ENCODE measurements at places on chromosomes 4 and X. TPM values are rescaled to one million over a fixed set of nuclear protein-coding genes. Genes with fewer than 3 reads are reported as not detected.

The DTHD1 gene
- not detected for total RNA-seq

The LIAS gene
- total RNA-seq: 10.6 TPM

The CT47C1 gene
- not detected for total RNA-seq

The CCDC160 gene
- 0.14 TPM for total RNA-seq

The COX7B2 gene
- not detected for total RNA-seq

The PKD2 gene
- 16.7 TPM for total RNA-seq

The NXF2B gene
- not detected for total RNA-seq

The HPGDS gene
- total RNA-seq: not detected

The PSAPL1 gene
- total RNA-seq: 0.10 TPM

The CNKSR2 gene
- 3.7 TPM for total RNA-seq

The PPBP gene
- not detected for total RNA-seq

The CXCL6 gene
- not detected for total RNA-seq

The DIPK2B gene
- not detected for total RNA-seq

The PNMA3 gene
- total RNA-seq: 0.15 TPM

The ARHGAP4 gene
- total RNA-seq: 1.4 TPM

The NPY5R gene
- total RNA-seq: not detected

The PNMA5 gene
- total RNA-seq: not detected

The UCP1 gene
- not detected for total RNA-seq

The ATP1B4 gene
- total RNA-seq: not detected

The CDKL2 gene
- total RNA-seq: 0.64 TPM

The LGI2 gene
- total RNA-seq: 0.43 TPM

The USP17L29 gene
- not detected for total RNA-seq

The ALAS2 gene
- not detected for total RNA-seq

The SUPT20HL2 gene
- total RNA-seq: not detected

The HTT-AS gene
- not detected for total RNA-seq

The ATP8A1 gene
- 0.02 TPM for total RNA-seq

The XK gene
- 0.27 TPM for total RNA-seq

The P2RY10 gene
- not detected for total RNA-seq

The FRYL gene
- 16.6 TPM for total RNA-seq

The XAGE2 gene
- not detected for total RNA-seq

The ARL13A gene
- 0.29 TPM for total RNA-seq

The POF1B gene
- total RNA-seq: 3.3 TPM

The CT45A1 gene
- not detected for total RNA-seq

The SHROOM4 gene
- not detected for total RNA-seq

The STBD1 gene
- total RNA-seq: 6.5 TPM

The MRFAP1L1 gene
- total RNA-seq: 35.7 TPM

The MGARP gene
- 0.85 TPM for total RNA-seq

The BEX5 gene
- not detected for total RNA-seq

The GPC3 gene
- not detected for total RNA-seq

The MMAA gene
- total RNA-seq: 1.9 TPM

The NXF2 gene
- not detected for total RNA-seq

The ZNF711 gene
- 1.1 TPM for total RNA-seq

The SLC7A11 gene
- 33.1 TPM for total RNA-seq

The CLDN34 gene
- not detected for total RNA-seq

The UGT2A1 gene
- total RNA-seq: not detected

The KLHL2 gene
- total RNA-seq: 11.7 TPM

The RIPPLY1 gene
- total RNA-seq: 0.08 TPM

The ARHGEF6 gene
- 0.18 TPM for total RNA-seq

The PLS3 gene
- 237 TPM for total RNA-seq

The ADAM29 gene
- total RNA-seq: not detected

The OPRPN gene
- not detected for total RNA-seq
